ENCODE measurements at places on chromosomes 2 and 18. TPM values are rescaled to one million over a fixed set of nuclear protein-coding genes. Genes with fewer than 3 reads are reported as not detected.

The EPHA4 gene
- total RNA-seq = 0.59 TPM

- DNase-seq = no peak
- no peak overlapping the region for H3K27ac ChIP-seq
- peaks cover 7% of the 10 kb centered on the region for H3K4me1 ChIP-seq
- H3K27me3 ChIP-seq = no peaks in the 10 kb centered on the region
- peaks cover 5% of the 10 kb centered on the region for H3K36me3 ChIP-seq
- H3K4me3 ChIP-seq = no peak overlapping the region
These were observed 112.6 kb downstream of the EHBP1 start for GRCh38 chr2:62817995-62818713.

The SERPINB3 gene
- not detected for total RNA-seq

- H3K4me1 ChIP-seq = no peaks in the 10 kb centered on the region
- H3K4me3 ChIP-seq = no peak overlapping the region
- no peak for DNase-seq
- no peaks in the 10 kb centered on the region for H3K36me3 ChIP-seq
- peaks cover 20% of the 10 kb centered on the region for H3K27me3 ChIP-seq
These were observed 176.9 kb upstream of the NABP1 start for GRCh38 chr2:191500884-191501560.

The TCF4 gene
- total RNA-seq = 1.2 TPM

The ANO7 gene
- 0.53 TPM for total RNA-seq

The CFAP65 gene
- total RNA-seq = not detected

The ALKAL2 gene
- not detected for total RNA-seq

- no peak for DNase-seq
- no peak overlapping the region for H3K4me3 ChIP-seq
- H3K27me3 ChIP-seq = no peaks in the 10 kb centered on the region
These were observed 2.3 kb upstream of the EXOC6B start for GRCh38 chr2:72827966-72828646.

- peaks cover 4% of the 10 kb centered on the region for H3K4me1 ChIP-seq
- H3K4me3 ChIP-seq = no peak overlapping the region
- H3K36me3 ChIP-seq = no peaks in the 10 kb centered on the region
- H3K27me3 ChIP-seq = no peaks in the 10 kb centered on the region
- H3K27ac ChIP-seq = no peak overlapping the region
- no peak for DNase-seq
These were observed 132.1 kb upstream of the SETBP1 start for GRCh38 chr18:44548291-44549221.

The CENPA gene
- 58.7 TPM for total RNA-seq

- no peak for DNase-seq
- H3K4me1 ChIP-seq = no peaks in the 10 kb centered on the region
- no peak overlapping the region for H3K27ac ChIP-seq
- no peaks in the 10 kb centered on the region for H3K36me3 ChIP-seq
These were observed 112.1 kb downstream of the GLI2 start for GRCh38 chr2:120847700-120848321.

DNA sequence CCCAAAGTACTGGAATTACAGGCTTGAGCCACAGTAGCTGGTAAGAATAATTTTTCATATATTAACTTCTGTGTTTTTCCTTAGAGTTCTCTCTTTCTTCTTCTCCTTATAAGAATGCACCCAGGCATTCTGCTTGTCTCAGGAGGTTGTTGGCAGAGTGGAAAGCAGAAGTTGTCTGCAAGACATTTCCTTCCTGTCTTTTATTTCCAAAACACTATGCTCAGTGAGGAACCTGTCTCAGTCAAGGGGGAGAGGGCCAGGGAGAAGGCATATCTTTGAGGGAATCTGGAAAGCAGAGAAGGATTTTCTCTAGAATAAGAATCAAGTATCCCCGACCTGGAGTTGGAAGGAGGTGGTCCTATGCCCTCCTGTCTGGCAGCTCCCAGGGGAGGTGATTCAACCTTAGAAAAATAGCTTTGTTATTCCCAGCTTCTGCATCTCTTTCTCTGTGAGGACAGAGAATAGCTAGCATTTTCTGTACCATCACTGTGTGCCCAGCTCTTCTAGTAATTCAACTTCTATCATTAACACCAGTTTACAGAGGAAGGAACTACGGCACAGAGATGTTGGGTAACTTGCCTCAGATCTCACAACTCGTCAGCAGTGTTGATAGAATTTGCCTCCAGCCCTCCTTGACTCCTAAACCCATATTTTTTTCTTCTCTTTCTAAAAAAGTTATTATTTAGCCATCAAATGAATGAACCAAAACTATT lies 3.8 kb upstream of the LPIN2 start:
- no peak overlapping the region for H3K4me3 ChIP-seq
- peaks cover 32% of the 10 kb centered on the region for H3K4me1 ChIP-seq

- H3K27me3 ChIP-seq = peaks cover 27% of the 10 kb centered on the region
- no peak for DNase-seq
- H3K36me3 ChIP-seq = no peaks in the 10 kb centered on the region
- H3K4me1 ChIP-seq = peaks cover 3% of the 10 kb centered on the region
These were observed 29.2 kb upstream of the ZDBF2 start for GRCh38 chr2:206245265-206245672.

GRCh38 chr2:72745679-72746368 lies 80.0 kb downstream of the EXOC6B start:
- no peak overlapping the region for H3K27ac ChIP-seq
- H3K4me3 ChIP-seq = no peak overlapping the region
- H3K27me3 ChIP-seq = no peaks in the 10 kb centered on the region
- no peak for DNase-seq
- H3K4me1 ChIP-seq = no peaks in the 10 kb centered on the region

- no peak overlapping the region for H3K4me3 ChIP-seq
- DNase-seq = no peak
- no peaks in the 10 kb centered on the region for H3K4me1 ChIP-seq
- no peaks in the 10 kb centered on the region for H3K36me3 ChIP-seq
- peaks cover 31% of the 10 kb centered on the region for H3K27me3 ChIP-seq
These were observed 276.9 kb upstream of the SKOR2 start for GRCh38 chr18:47528343-47528742.

- no peaks in the 10 kb centered on the region for H3K36me3 ChIP-seq
- no peak overlapping the region for H3K4me3 ChIP-seq
- peaks cover 10% of the 10 kb centered on the region for H3K27me3 ChIP-seq
- no peak for DNase-seq
- H3K4me1 ChIP-seq = peaks cover 14% of the 10 kb centered on the region
- no peak overlapping the region for H3K27ac ChIP-seq
These were observed 50.5 kb upstream of the CREB1 start for GRCh38 chr2:207479198-207479785.

DNA sequence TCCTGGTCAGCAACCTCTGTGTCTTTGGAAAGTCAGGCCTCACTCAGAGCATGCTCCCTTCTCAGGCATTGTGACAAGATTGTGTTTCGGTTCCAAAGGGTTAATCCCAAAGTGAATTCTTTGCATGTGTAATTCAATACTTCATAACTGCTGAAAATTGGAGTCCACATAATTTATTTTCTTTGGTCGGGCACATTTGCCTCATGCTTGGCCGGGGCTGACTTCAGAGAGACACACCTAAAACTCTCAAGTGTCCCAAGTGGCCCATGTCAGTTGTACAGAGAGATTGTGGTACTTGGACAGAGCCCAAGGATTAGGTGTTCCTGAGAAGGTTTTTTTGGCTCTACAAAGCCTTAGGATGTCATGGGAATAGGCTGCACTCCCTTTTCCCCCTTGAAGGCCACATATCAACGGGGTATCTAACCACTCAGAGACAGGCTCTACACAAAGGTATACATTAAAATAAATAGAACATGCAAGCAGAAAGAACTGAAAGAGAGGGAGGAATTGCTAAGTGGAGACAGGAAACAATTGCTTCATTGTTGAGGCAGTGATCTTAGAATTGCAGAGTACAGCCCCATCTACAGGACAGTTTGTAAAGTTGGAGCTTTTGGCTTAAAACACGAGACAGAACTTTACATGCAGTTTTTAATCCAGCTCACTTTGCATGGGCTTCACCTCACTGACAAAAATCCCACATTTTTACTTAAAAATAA lies 1232.3 kb upstream of the ZEB2 start:
- H3K4me1 ChIP-seq = peaks cover 17% of the 10 kb centered on the region
- no peaks in the 10 kb centered on the region for H3K36me3 ChIP-seq
- H3K27me3 ChIP-seq = peaks cover 22% of the 10 kb centered on the region
- DNase-seq = no peak
- no peak overlapping the region for H3K27ac ChIP-seq
- no peak overlapping the region for H3K4me3 ChIP-seq

The MYO7B gene
- total RNA-seq = not detected
